ENCODE measurements at places on chromosomes 5 and 9.

GRCh38 chr9:33265211-33265865 is 489 bp downstream of the CHMP5 start:
- DNase-seq: no peak

- no peak for DNase-seq
These were observed 221.4 kb downstream of the MAPKAP1 start for GRCh38 chr9:125485471-125486151.

GRCh38 chr5:159091065-159091464 is 8.7 kb downstream of the EBF1 start:
- DNase-seq: no peak

- no peak for DNase-seq
These were observed 108.8 kb downstream of the PRKACG start for GRCh38 chr9:68905129-68905528.

- DNase-seq: no peak
These were observed 39.7 kb downstream of the BNC2 start for GRCh38 chr9:16830806-16831205.

GRCh38 chr9:98849563-98849962 is 42.1 kb downstream of the GALNT12 start:
- no peak for DNase-seq

- peak; percentile 39 for DNase-seq
These were observed 13.1 kb downstream of the PSD2 start for GRCh38 chr5:139808481-139809330.

DNA sequence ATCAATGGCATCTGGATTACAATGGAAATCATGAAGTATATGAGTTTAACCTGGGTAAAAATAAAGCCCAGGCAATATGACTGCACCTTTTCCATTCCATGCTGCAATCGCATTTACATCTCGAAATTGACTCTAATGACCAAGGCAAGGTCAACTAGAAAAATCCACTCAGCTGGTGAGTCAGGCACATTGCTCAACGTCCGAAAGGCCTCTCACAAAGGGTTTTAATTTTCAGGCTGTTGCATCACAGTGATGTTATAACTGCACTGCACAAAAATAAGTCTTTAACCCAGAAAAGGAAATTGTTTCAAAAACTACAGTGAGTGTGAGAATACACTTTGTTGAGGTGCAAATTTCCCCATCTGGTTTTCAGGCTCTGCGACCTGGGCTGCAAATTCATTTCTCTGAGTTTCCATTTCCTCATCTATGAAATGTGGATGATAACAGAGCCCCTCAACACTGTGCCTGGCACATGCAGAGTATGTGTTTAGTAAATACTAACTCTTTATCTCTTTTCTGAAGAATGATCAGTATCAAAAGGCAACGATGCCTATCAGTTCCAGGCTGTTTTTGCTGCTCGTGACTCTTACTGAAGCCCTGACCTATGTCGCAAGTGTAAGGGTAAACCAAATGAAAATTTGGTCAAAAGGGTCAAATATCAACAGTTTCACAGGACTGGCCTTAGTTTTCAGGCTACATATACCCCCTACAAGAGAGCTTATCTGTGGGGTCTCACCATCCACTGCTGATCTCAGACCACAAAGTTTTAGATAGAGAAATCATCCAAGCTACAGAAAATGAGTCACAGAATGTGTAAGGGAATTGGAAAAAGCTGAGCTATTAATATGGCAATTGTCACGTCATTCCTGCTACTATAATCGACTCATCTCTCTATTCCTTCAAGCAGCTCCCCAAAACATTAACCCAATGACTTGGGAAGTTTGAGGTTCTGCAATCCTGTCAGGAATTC is 4.1 kb downstream of the NFIL3 start:
- DNase-seq: peak; percentile 94

GRCh38 chr5:132499440-132500243 is 9.1 kb upstream of the IRF1 start:
- DNase-seq: no peak

DNA sequence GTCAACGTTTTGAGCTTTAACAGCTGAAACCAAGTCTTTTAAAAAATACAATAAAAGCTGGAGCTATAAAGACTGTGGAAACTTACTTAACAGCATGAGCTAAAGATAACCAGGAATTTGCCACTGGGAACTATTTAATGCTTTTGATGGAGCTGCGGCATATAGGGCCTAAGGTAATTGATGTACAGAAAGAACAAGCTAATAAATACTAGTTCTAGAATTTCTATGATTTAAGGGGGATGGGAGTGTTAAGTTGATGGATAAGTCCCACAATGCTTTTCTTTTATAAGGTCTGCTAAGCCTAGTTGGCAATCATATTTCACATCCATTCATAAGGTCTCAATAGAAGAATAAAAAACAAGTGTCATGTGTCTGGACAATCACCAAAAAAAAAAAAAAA is 334.0 kb upstream of the DMAC1 start:
- DNase-seq: no peak

DNA sequence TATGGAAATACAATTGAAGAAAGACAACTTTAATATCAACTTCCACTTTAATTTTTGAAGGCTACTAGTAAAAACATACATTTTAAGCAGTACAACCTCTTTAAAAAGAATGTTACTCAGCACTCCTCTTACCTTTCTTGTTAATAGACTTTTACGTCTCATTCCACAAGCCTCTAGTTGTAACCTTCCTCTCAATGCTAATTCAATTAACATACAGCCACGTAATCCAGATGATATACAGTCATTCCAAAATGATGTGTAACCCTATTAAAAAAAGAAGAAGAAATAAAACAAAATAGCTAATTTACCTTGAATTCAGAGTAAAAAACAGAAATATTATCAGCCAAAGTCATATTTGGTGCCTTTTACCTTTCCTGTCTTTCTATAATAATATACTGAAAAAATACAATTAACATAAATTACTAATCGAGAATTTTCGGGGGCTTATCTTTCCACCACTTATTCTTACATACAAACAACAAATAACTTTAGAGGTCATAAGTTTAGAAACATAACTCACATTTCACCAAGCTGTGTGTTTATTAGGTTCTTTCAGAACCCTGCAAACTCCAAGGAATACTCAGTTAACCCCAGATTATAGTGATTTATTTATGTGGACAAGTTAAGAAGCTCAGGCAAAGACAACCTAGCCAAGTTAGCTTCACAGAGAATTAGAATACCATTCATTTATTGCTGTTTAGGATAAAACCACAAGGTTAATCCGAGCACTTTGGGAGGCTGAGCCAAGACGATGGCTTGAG is 30.3 kb downstream of the GOLPH3 start:
- peak; percentile 37 for DNase-seq

- DNase-seq: peak; percentile 66
These were observed 76.0 kb upstream of the DAP start for GRCh38 chr5:10836986-10837385.

DNA sequence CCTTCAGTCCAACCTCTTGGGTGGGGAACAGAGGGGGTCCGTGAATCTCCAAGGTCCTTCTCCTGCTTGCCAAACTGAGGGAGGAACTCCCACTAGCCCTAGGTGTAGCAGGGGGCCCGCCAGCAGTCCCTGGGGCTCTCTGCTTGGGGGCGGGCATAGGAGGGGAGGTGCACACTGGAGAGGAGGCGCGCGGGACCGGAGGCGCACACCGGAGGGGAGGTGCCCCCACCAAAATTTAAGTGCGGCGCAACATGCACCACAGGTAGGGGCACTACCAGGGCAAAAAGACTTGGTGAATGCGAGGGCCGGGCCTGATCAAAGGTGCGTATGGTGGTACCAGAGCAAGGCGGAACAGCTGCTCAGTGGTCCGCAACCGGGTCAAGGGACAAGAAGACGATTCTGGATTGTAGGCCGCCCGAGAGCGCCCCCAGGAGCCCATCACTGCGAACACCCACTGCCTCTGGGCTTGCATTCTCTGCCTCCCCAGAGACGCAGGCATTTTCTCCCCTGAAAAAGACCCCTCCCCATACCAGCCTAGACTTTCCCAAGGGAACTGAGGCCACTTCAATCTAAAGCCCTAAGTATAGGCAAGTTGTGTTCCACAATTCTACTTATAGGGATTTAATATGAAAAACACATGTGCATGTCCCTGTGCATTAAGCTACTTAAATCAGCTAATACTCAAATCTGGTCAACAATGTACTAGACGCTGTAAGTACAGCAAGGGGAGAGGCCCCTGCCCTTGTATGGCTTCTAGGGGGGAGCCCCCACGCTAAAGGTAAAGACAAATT is 50.6 kb downstream of the TGFBI start:
- no peak for DNase-seq

DNA sequence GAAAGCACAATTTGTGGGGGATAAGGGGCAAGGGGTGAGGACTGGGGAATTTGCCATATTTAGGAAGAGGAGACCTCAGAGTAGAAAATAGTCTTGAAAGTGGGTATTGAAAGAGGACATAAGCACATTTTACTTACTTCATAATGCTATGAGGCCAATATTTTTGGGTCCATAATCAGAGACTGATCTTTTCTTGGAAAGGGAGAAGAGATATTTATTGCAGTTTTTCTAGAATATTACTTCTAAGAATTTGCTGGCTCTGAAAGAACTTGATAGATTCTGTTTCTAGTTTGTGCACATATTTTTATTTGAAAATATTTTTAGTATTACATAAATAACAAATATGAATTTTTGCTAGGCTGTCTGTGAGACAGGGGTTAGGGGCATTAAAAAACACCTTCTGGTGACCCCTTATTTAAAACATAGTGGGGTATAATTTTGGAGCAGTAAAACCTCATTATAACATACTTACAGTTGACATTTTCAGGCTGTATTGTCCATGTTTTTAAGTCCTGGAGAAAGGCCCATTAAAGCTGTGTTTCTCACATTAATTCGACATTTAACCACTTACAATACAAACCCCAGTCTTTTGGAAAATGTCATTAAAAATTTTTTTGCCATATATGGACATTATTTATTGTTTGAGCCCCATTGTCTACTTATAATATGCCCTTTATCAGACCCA is 118.9 kb upstream of the NFIB start:
- DNase-seq: no peak

GRCh38 chr9:135226369-135227050 is 139.0 kb downstream of the OLFM1 start:
- no peak for DNase-seq

GRCh38 chr5:72486371-72486770 is 20.8 kb downstream of the ZNF366 start:
- DNase-seq: peak; percentile 48

- DNase-seq: no peak
These were observed 32.9 kb upstream of the DTWD2 start for GRCh38 chr5:119021149-119021732.

- no peak for DNase-seq
These were observed 230.2 kb upstream of the EDIL3 start for GRCh38 chr5:84614906-84615305.

- no peak for DNase-seq
These were observed 548.3 kb upstream of the CDH18 start for GRCh38 chr5:20536341-20536740.

DNA sequence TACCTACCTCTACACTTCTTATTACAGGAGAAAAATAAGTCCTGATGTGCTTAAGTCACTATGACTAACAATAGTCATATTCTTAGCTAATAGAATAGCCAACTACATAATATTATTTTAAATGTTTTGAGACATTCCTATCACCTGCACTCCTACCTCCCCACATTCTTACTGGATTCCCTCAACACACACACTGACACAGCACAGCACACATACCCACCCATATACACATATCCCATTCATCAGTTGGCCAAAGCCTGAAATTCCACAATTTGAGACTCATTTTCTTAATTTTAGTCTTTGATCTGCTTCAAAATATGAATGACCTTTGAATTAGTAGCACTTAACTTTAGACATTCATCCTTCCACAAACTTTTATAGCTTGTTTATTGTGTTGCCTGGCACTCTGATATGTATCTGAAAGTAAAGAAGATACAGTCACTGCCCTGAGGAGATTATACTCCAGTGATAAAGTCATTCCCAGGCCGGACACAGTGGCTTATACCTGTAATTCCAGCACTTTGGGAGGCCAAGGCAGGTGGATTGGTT is 168.3 kb upstream of the RASA1 start:
- no peak for DNase-seq

DNA sequence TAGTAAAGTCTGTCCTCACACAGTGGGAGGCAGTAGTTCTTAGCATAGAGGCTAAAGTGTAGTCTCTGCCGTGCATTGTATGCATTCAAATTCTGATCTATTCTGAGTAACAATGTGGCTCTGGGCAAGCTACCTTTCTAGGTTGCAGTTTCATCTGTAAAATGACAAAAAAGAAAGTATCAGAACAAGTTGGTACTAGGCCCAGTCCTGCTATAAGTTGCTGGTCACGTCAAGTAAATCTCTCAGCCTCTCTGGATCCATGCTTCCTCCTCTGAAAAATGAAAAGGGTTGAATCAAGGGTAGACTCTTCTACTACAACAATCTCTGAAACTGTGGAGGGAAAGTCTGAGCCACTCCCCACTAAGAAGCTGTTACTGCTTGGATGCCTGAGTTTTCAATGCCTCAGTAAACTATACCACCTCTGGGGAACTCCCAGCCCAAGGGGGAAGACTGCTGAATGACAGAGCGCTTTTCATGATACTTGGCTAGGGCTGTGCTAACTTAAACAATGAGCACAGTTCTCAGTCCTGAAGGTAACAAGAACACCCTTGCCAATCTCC is 34.5 kb upstream of the SPARC start:
- DNase-seq: no peak

- no peak for DNase-seq
These were observed 117.5 kb upstream of the BOD1 start for GRCh38 chr5:173733831-173734501.

- DNase-seq: no peak
These were observed 56.8 kb upstream of the EPB41L4A start for GRCh38 chr5:112475747-112476365.

DNA sequence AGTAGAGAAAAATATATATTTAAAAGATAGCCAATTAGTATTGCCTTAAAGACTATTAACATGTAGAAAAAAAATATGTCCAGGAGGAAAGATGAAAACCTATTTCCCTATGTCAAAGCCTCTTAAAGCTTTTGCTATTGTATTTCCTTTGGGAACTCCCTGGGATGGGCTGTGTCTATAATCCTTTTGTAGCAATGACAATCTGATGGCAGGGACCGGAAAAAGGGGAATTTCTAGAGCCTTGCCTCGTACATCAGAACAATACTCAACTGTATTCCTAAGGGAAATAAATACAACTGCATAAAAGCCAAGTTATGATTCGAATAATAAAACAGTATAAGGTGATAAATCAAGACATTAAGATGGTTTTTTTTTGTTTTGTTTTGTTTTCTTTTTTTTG is 257.3 kb downstream of the MLLT3 start:
- no peak for DNase-seq

All from fibroblast of skin of right quadriceps (primary cell).